Stimulated activated CD8-positive, alpha-beta memory T cell treated with anti-CD3 and anti-CD28 coated beads, Interleukin-2, amount 100 ng/mL, for 1 hour (primary cell): ENCODE measurements at places on chromosomes 6 and 20.

DNA sequence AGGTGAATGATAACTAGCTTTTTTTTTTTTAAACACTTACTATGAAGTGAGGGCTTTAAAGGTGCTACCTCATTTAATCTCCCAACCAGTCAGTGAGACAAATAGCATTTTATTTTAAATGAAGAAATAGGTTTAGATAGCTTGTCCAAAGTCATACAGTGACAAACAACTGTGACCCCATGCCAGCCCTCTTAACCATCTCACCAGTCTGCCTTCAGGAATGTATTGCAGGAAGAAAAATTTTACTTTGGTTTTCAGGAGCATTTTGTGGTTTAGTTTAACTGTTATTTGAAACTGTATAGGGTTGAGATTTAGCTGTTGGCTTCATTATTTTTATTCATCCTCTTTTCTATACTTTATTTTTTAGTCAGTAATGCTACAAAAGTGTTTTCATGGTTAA is 18.6 kb downstream of the DSE start:
- DNase-seq: no peak

DNA sequence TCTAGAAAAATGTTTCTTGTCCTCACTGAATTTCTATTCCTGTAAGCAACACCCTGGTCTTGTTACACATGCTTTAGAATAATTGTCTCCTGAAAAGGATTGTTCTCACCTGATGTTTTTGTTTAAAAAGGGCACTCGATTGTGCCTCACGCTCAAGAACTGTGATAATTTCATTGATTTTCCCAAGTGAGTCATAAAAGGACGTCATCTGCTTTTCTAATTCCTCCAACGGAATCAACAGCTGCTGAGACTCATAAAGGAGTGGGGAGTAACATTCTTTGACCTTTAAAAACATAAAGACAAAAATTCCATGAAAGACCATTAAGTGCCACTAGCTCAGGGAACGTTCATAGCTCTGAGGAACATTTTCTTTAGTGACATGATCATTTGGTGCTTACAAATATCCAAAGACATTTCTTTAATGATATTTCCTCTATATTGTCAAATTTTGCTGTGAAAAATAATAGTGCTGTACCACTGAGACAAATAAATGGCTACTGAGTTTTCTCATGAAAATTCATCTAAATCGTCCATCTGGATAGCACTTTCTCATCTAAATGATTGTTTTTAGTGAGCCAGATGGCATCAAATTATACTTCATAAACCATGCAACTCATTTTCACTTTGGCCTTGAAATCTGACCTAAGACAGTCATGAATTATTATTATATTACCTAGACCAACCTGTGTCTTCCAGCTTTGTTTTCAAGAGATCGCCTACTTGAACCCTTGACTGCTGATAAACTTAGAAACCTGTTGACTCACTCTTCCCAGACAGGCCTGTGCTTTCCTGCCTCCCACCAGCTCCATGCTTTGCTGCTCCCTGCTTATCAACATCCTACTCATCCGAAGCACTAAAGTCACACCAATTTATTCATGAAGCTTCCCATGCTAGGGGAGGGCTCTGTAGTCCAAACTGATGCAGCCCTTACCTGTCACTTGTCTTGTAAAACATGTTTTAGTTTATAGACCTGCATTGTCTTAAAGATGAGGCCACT is 178.2 kb downstream of the SYNE1 start:
- no peak for DNase-seq

DNA sequence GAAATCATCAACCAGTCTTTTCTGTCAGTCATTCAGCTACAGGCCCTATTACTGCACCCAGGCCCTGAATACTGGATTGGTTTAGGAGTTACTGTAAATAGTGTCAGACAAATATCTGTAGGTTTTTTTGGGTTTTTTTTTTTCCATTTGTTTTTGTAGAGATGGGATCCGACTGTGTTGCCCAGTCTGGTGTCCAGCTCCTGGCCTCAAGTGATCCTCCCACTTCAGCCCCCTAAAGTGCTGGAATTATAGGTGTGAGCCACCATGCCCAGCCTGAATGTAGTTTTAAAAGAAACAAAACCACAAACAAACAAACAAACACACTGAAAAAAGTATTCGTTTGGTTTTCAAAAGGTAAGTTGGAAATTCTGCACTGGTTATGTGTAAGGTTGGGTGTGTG is 39.6 kb downstream of the DZANK1 start:
- DNase-seq: no peak

DNA sequence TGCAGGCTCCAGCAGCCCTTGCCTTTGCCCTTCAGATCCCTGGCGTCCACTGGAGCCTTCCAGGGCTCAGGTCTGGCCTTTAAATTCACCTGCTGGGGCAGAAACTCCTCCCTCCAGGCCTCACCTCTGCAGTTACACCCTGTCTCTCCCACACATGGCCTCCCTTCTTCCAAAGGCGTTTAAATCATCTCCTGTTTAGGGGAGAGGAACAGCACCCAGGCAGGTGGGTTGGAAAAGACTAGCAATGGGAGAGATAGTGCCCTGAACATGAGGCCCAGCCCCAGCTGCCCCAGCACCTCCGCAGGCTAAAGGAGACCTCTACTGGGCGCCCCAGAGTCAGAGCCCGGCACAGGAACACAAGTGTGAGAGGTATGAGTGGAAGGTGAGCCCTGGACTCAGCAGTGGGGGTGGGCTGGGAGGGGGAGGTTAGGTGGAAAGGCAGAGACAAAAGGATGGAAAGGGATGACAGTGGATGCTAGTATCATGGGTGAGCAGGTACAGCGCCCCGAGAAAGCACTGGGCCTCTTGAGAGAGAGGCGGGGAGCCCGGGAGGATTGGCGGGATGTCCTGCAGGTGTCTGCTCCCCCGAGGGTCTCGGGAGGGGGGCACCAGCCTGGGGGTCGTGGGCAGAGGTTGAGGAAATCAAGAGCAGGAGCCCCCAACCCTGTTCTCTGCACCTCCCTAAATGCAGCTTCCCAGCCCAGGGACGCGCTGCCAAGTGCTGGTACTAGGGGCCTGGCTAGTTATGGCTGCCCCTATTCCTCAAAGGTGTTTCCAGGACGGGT is at the start of gene CST9:
Gene CST9, minus strand, starts transcription at position 51 of the 785 bp plus-strand sequence. CDS start 53 bp downstream, outside the sequence.
- DNase-seq: no peak

GRCh38 chr6:156731396-156731795 is 45.8 kb upstream of the ARID1B start:
- DNase-seq: no peak

DNA sequence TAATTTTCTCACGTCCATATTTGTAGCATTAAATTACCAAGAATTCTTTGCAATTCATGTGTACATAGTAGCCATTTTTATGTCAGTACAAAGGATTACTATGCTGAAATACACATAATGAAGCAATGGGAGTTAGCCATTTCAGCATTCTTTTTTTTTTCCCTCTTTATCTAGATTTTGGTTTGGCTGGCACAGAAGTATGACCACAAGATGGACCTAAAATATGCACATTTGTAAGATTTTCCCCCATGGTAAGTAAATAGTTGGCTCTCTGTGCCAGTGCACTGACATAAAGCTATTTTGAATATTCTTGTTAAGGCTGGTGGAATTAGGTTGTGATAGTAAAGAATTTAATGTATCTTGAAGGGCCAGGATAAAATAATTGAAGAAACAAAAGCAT is 486.1 kb upstream of the BTBD3 start:
- no peak for DNase-seq

DNA sequence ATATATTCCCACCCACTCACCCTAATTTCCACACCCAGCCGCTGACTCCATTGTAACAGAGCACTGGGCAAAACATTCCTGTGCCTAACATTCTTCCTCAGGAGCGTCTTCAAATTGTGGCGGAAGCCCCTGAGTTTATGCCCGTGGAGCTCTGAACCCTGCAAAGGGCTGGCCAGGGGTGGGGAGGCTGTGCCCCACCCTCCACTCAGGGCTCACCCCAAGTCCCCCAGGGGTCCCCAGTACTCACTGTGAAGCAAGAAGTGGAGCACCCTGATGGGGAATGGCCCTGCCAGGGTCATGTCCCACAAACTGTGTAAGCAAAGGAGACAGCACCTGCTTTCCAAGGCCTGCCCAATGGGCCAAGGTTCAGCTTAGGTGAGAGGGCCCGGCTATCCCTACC is 303.2 kb downstream of the PREX1 start:
- no peak for DNase-seq

- no peak for DNase-seq
Observed at GRCh38 chr6:30882204-30882758, 2.0 kb upstream of the DDR1 start.

DNA sequence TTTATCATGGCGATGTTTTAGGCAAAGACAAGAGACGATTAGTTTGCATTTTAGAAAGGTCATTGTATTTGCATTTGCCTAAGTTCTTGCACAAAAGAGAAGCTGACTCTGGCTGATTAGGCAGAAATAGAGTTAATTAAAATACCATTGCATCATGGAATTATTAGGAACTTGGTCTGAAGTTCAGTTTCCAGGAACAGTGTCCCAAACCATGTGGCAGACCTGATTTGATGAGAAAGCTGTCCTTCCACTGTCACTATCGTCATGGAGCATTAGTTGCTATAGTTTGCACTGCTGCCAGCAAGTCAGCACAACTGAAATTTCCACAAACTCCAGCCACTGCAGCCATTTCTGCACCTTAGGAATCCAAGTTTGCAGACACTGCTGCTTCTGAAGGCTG is 24.3 kb upstream of the MCUR1 start:
- DNase-seq: no peak

DNA sequence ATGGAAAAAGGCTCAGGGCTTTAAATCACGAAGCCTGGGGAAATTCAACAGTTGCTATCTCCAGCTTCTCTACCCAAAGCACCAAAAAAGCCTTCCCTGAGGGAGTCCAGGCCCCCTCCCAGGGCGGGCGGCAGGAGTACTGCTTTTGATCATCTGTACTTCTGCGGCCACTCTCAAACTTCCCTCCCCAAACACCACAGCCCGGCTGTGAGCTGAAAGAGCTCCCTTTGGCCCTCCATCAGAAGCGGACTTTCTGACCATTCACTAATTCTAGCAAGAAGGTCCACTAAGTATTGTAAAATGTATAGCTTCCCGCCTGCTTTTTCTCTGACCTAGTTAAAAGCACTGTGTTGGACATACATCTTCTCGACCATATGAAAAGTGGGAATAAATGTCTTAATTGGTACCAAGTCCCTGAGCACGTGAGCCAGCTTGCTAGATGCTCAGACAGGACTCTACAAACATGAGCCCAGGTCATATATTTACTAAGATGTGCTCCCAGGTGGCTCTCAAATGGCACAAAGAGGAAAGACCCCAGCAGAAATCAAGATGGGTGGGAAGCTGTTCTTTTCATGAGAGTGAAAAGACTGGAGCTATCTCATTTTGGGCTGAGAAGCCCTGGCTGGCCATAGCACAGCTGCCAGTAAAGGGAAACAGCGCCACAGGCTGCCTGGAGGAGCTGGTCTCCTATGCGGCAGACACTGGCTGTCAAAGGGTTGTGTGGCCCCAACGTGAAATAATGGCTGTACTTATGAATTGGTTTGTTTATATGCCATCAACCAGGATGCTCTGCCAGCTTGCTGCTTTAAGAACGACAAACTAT is 58.6 kb downstream of the GFOD1 start:
- DNase-seq: no peak
